Stimulated activated CD8-positive, alpha-beta memory T cell treated with anti-CD3 and anti-CD28 coated beads, Interleukin-4, amount 100 ng/mL, for 1 hour (primary cell): ENCODE measurements at places on chromosomes 6 and 20.

DNA sequence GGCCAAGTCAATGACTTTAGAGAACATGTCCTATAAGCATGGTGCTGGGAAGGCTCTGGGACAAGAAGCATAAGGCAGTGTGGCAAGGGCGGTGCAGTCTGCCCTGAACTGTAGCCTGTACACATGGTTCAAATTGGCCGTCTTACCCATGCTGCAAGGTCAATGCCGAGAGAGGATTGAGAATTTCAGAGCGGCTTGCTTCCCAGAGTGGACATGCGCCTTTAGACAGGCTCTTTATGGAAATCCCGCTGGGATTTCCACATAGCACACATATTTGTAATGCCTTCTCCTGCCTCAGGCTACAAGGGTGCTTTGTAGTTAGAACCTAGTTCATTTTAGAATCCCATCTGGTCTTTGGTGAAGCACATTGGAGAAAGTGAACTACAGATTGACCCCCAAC, 36.1 kb upstream of the CEP162 start:
- DNase-seq: no peak

- no peak for DNase-seq
Measured at GRCh38 chr6:149012040-149012545, 265.3 kb downstream of the UST start.

- no peak for DNase-seq
Measured at GRCh38 chr20:63381781-63382431, 20.8 kb upstream of the CHRNA4 start.

DNA sequence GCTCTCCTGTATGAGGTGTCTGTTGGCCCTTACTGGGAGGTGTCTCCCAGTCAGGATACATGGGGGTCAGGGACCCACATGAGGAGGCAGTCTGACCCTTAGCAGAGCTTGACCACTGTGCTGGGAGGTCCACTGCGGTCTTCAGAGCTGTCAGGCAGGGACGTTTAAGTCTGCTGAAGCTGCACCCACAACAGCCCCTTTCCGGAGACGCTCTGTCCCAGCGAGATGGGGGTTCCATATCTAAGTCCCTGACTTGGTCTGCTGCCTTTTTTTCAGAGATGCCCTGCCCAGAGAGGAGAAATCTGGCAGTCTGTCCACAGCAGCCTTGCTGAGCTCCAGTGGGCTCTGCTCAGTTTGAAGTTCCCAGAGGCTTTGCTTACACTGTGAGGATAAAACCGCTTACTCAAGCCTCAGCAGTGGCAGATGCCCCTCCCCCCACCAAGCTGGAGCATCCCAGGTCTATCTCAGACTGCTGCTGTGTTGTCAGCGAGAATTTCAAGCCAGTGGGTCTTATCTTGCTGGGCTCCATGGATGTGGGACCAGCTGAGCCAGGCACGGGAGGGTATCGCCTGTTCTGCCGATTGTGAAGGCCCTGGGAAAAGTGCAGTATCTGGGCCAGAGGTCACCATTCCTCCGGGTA, 36.3 kb upstream of the IBTK start:
- DNase-seq: no peak

- DNase-seq: no peak
Measured at GRCh38 chr6:18829272-18829870, 442.2 kb downstream of the RNF144B start.

DNA sequence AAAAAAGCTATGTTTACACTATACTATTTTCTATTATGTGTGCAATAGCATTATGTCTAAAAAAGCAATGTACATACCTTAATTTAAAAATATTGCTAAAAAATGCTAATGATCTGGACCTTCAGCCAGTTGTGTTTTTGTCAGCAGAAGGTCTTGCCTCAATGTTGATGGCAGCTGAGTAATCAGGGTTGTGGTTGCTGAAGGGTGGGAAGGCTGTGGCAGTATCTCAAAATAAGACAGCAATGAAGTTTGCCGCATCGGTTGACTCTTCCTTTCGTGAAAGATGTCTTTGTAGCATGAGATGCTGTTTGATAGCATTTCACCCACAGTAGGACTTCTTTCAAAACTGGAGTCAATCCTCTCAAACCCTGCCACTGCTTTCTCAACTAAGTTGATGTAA, 134.7 kb upstream of the CDYL start:
- no peak for DNase-seq

- no peak for DNase-seq
Measured at GRCh38 chr20:11118802-11119380, 445.1 kb upstream of the JAG1 start.

DNA sequence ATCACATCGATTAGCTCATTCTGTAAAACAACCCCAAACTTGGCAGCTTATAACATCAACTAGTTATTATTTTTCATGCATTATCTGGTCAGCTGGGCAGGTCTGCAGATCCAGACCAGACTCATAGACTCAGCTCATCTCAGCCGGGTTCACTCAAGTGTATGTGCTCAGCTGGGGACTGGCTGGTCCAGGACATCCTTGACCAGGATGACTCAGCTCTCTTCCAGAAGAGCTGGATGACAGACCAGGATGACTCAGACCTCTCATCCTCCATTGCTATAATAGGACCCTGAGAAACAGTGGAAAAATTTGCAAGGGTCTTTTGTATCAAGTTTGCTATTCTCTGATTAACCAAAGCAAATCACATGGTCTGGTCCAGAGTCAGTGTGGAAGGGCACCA, 312.5 kb upstream of the PLCB4 start:
- no peak for DNase-seq

DNA sequence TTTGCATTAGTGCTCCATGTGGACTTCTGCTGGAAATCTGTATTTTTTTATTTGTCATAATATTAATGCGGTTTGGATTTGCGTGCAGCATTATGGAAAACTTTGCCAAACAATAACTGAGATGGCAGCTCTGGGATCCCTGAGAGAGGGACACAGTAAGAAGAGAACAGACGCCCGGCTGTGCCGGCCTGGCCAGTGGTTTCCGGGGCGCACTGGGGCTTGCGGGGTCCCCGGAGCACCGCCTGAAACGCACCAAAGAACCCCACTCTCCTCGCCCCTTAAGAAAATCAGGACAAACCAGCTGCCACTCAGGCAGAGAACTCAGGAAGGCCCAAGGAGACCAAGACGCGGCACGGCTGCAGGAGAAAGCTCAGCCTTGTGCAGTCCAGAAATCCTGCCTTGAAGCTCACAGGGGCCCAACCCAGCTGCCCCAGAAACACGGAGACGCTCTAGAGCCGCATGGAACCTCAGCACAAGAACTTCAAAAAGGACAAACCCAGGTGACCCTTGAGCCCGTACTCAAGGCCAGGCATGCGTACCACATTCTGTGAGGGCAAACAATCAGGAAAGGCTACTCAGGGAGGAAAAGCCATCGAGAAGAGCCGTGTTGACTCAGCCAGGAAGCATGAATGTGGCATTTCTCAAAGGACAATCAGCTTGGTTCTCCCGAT, 226.5 kb upstream of the CDYL start:
- DNase-seq: no peak

- no peak for DNase-seq
Measured at GRCh38 chr20:17202673-17203072, 24.2 kb upstream of the PCSK2 start.

DNA sequence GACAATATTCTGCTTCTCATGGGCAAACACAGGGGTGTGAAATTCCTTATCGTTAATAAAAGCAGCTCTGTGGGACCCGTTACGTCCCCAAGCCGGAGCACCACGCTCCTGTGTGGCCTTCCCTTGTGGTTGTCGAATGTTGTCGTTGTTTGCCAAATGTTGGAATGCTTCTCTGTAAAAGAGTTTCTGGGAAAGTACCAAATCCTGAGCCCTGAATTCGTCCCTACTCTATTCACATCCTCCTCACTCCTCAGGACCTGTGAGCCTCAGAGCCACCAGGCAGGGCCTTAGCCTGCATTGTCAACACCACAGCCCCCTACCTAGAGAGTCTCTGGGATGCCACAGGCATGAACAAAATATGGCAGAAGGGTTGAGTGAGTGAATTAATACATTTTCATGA, 64.0 kb downstream of the THBS2 start:
- DNase-seq: no peak

- no peak for DNase-seq
Measured at GRCh38 chr6:95364016-95364604, 213.2 kb upstream of the MANEA start.

- DNase-seq: no peak
Measured at GRCh38 chr6:121510568-121511177, 75.2 kb downstream of the GJA1 start.

- DNase-seq: no peak
Measured at GRCh38 chr20:20095114-20095872, 43.0 kb downstream of the CFAP61 start.

- DNase-seq: no peak
Measured at GRCh38 chr6:147751232-147751631, 242.7 kb downstream of the SAMD5 start.

DNA sequence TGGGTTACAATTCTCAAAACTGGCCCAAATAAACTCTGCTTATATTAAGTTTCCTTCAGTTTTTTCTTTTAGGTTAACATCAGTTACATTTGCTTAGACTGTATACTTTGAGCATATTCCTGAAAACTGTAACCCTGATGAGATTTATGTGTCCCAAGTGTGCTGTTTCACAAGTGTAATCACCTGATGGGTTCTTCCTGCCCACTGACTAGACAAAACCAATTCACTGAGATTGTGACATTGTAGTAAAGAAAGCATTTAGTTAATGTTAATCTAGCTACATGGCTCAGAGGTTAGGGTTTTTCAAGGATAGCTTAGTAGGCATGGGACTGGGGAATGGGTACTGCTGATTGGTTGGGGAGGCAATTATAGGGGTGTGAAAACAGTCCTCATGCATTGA, 53.6 kb downstream of the CCN2 start:
- no peak for DNase-seq

- DNase-seq: no peak
Measured at GRCh38 chr6:144360401-144360800, 75.3 kb downstream of the UTRN start.

GRCh38 chr6:150720774-150721233, 121.1 kb downstream of the PLEKHG1 start:
- no peak for DNase-seq

GRCh38 chr20:35974256-35974655, 5.9 kb downstream of the CNBD2 start:
- no peak for DNase-seq

GRCh38 chr6:164021589-164022250, 607.2 kb downstream of the QKI start:
- no peak for DNase-seq

GRCh38 chr6:117919275-117919674, 12.2 kb downstream of the SLC35F1 start:
- no peak for DNase-seq

- DNase-seq: no peak
Measured at GRCh38 chr6:84926189-84927155, 162.1 kb upstream of the TBX18 start.

DNA sequence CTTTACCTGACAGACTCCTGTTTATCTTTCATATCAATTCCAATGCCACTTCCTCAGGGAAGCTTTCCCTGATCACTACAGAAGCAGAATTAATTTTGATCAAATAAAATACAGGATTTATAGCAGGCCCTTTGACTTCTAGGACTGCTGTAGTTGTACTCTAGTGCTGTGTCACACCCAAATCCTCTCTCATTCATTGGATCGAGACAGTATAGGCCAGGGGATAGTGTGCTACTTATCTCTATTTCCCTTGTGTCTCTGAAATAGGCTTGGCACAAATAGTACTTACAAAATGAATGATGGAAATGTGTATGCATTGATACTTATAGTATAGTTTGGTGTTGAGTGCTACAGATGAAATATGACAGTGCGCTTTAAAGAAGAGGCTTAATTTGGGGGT, 19.8 kb downstream of the RALY start:
- no peak for DNase-seq

GRCh38 chr20:61803416-61803914, 262.2 kb downstream of the TAF4 start:
- no peak for DNase-seq

GRCh38 chr6:4303638-4304037, 168.3 kb upstream of the ECI2 start:
- DNase-seq: no peak

GRCh38 chr6:3356824-3357420, 98.2 kb downstream of the PSMG4 start:
- no peak for DNase-seq

DNA sequence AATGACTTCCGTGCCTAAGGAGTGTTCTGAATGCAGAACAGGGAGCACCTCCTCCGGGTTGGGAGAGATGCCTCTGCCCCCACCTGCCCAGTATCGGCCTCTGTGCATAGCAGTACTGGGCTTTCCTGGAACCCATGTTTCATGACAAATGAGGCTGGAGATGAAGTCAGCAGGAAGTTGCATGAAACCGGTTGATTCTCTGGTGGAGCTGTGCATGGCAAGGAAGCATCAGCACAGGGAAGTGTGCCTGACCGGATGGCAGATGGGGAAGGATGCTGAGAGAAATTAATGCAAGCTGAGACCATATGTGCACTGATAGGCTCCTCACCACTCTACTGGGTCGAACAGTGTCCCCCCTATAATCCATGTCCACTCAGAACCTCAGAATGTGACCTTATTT, 155.5 kb downstream of the CDH26 start:
- DNase-seq: no peak

DNA sequence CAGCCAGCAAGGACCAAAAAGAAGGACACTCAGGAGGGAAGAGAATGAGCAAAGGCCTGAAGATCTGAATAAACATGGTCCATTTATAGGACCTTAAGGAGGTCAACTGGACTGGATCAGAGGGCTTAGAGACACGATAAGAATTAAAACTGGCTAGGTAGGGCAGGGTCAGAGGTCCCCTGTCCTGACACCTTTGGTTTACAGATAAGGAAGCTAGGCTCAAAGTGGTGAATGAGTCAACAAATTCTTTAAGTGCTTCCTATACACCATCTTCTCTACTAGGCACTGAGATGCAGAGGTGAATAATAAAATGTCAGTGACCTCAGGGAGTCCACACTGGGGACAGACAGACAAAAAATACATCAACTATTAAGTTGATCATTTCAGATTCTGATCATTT, 70.3 kb downstream of the HIVEP2 start:
- DNase-seq: no peak

- no peak for DNase-seq
Measured at GRCh38 chr6:75044846-75045245, 161.0 kb downstream of the COL12A1 start.

- no peak for DNase-seq
Measured at GRCh38 chr20:37343212-37343993, 2.5 kb upstream of the SRC start.

DNA sequence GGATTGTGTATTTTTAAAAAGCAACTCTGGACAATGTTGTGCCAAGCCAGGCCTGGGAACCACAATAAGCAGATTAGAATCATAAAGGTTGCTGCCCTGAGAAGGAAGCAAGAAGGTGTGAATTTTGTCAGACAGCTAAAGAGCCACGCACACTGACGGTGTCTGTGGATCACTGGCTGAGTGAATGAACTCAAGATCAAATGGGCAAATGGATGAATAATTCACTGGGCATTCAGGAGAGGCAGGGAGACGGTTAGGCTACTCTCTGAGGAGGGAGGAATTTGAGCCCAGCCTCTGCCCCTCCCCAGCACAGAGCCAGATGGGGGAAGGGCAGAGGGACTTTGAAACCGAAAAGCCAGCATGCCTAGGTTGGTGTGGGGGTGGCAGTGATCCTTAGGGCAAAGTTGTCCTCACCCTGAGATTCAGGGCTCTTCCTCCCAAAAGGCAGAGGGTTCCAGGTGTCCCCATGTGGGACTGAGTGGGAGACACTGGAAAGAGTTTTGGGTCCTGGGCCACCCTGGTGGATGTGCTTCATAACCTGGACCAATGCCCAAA, 19.5 kb upstream of the SLC22A7 start:
- DNase-seq: no peak
